ENCODE measurements at places on chromosomes 2 and 18.

GRCh38 chr18:9570255-9570654 lies 44.1 kb downstream of the PPP4R1 start:
- DNase-seq = no peak

DNA sequence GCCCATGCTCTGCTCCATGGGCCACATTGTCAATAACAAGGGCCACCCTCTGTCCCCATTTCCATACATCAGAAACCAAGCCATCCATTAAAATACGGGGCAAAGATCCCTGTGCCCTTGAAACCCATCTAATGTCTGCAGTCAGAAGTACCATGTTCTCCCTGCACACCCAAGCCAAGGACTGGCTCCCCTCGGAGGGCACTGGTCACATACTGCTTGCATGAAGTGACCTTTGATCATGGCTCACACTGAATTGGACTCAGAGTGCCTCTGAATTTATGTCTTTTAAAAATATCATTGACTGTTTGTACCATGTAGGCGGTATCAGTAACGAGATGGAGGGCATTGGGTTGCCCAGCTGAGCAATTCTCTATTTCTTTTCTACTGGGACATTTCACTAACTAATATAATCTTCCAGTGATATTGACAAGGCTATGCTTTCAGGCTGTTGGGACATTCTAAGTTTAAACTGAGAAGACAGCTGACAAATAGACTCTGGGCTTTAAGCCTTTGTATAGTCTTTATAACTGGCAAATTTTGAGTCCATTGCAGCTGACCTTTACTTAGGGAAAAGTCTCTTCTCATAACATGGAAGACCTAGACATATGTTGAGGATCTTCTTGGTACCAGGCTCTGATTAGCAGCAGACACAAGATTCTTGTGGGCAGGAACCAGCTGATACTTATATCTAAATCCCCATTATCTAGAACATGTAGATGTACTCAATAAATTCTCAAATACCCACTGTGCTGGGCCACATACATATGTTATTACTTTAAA lies 214.3 kb downstream of the MYCN start:
- no peak for DNase-seq

DNA sequence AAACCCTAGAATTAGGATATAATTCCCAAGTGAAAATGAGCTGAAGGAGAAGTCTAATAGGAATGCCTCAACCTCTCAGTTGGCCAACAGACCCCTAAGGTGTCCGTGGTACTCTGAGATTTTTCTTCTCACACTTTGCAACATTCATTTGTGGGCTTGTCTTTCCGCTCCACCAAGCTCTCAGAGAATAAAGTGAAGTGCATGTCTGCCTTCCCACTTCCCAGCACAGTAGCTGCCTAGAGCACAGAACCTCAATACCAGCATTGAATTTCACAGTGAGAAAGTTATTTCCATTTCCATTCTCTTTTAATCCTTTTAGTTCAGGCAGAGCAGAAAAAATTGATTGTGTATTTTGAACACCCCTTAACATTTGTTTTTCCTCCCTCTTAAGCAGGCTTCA lies 451.8 kb downstream of the TGIF1 start:
- no peak for DNase-seq

GRCh38 chr18:62875323-62875722 lies 160.0 kb downstream of the PHLPP1 start:
- DNase-seq = no peak

DNA sequence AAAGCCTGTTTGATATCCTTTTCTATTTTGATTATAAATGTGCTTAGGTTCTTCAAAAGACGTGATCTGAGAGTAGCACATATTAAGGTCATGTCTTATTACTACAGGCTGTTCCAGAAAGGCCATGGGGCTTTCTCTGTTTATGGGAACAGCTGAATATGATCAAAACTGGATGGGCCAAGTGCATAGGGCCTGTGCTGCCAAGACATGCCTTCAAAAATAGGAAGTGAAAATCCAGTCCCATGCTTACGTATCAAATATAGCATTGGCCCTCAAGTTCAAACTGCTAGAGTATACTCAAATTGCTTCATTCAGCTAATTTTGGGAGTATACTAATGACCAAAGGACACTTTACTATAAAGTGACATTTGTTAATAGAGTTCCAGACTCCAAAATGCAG lies 24.1 kb downstream of the SLC25A52 start:
- no peak for DNase-seq

DNA sequence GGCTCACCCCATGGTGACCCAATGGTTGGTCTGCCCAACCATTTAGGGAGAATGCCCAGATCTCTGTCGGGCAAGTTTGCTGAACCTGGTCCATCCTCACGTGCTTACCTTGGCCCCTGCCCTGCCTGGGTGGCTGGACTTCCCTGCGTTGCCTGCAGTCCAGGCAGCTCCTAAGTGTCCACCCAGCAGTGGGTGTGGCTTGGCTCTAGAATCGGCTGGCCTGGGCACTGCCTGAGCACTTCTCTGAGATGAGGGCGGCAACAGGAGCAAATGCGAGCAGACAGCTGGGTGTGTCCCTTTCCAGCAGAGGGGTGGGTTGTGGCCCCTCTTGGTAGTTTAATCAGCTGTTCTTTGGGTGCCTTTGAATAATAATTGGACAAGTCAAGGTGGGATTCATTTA lies 11.3 kb downstream of the PCARE start:
- DNase-seq = no peak

GRCh38 chr2:217946051-217946450 lies 56.7 kb downstream of the TNS1 start:
- DNase-seq = no peak

DNA sequence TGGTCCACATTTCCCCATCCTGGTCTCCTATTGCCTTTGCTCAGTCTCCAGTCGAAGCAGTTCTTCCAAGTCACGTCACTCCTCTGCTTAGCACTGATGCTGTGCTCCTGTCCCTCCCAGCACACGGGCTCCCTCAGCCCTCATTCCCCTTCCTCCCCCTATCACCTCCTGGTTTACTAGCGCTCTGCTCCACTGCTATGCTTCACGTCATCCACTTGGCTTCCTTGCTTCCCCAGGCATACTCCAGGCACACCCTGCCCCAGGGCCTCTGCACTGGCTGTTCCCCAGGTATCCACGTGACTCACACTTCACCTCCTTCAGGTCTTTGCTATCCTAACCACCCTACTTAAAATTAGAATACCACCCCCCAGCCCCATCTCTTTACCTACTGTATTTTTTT lies 269.3 kb downstream of the GLI2 start:
- no peak for DNase-seq

Measured in CD4-positive, alpha-beta T cell treated with Interleukin-2 at 100 ng/mL for 4 hours (primary cell).